GM23248 (cell line): ENCODE measurements at places on chromosomes 2 and 18. TPM values are rescaled to one million over a fixed set of nuclear protein-coding genes. Genes with fewer than 3 reads are reported as not detected.

The ARHGAP28 gene
- total RNA-seq = 0.63 TPM in 1 of 2 replicates, not detected in the other

The SNRNP27 gene
- 46.8 and 69.3 TPM in 2 replicates for total RNA-seq

The DCDC2C gene
- total RNA-seq = not detected in 2 replicates

The REG1B gene
- not detected in 2 replicates for total RNA-seq

The AQP12A gene
- not detected in 2 replicates for total RNA-seq

The C2orf68 gene
- total RNA-seq = 9.8 and 19.5 TPM in 2 replicates

The HRH4 gene
- total RNA-seq = not detected in 2 replicates

The UGT1A4 gene
- total RNA-seq = not detected in 2 replicates

The DYNC1I2 gene
- 91.7 and 118 TPM in 2 replicates for total RNA-seq

The CYTIP gene
- not detected in 2 replicates for total RNA-seq

DNA sequence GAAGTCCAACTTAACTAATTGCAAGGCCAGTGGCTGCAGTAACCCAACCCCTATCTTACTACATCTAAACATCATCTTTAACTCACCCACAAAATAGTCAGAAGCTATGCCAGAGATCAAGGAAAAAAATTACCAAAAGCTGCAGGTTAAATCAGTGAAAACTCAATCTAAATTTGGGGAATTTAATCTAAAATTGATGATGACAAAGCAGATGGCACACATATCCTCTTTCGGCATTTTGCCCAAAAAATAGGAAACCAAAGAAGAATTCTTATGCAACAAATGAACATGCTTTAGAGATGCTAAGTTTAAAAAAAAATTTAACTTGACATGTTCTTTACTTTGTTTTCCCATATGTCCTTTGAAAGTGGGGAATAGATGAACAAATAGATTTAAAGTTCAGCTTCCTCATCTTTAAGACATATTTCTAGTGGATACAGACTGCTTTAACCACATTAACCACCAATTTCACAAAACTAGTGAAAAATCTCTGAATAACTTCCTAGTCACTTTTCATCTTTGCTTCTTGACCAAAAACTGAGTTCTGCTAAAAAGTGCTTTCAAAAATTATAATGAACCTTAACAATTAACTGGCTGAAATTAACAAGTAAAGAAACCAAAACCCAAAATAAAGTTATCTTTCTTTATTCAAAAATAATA is 74.3 kb upstream of the CCDC150 start:
- H3K4me1 ChIP-seq = no peaks in the 10 kb centered on the region
- H3K27ac ChIP-seq = no peak overlapping the region
- no peak overlapping the region for H3K4me3 ChIP-seq
- H3K27me3 ChIP-seq = no peaks in the 10 kb centered on the region
- no peaks in the 10 kb centered on the region for H3K36me3 ChIP-seq

DNA sequence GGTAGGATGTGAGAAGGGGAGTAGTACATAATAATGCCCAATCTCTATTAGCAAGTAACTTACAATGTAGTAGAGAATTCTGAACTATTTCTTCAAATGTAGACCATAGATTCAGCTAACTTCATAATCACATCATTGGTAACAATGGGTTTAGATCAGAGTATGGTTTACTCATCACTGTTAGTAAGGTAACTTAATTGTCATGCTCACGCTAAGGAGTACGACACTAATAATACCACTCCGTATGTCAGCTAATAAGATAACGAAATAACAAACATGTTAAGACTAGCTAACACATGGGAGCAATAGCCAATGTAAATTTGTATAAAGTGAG is 56.4 kb upstream of the CCDC141 start:
- no peaks in the 10 kb centered on the region for H3K27me3 ChIP-seq
- peaks cover 8% of the 10 kb centered on the region for H3K36me3 ChIP-seq
- H3K27ac ChIP-seq = no peak overlapping the region
- no peak overlapping the region for H3K4me3 ChIP-seq

DNA sequence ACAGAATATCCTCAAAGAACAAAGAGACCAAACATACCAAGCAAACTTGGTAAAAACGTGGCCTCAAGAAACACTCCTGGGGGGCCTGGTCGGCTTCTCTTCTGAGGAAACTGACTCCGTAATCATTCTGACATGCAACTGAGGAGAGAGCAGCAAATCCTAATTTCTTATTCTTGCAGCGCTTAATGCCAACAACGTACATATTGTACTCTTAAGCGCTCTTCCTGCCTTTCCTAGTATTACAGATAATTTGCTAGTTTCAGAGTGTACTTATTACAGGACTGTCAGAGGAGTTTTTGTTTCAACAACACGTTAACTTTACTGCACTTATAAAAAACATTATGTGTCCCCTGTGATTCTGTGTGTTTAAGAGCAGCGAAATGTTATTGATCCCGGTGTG is 64.9 kb downstream of the ZNF521 start:
- peaks cover 34% of the 10 kb centered on the region for H3K4me1 ChIP-seq
- no peak for DNase-seq
- no peaks in the 10 kb centered on the region for H3K27me3 ChIP-seq
- no peak overlapping the region for H3K4me3 ChIP-seq
- no peaks in the 10 kb centered on the region for H3K36me3 ChIP-seq

GRCh38 chr2:64442801-64443429 is 11.0 kb upstream of the LGALSL start:
- H3K4me3 ChIP-seq = no peak overlapping the region
- no peaks in the 10 kb centered on the region for H3K4me1 ChIP-seq
- H3K27me3 ChIP-seq = peaks cover 89% of the 10 kb centered on the region
- H3K27ac ChIP-seq = no peak overlapping the region
- H3K36me3 ChIP-seq = no peaks in the 10 kb centered on the region

- DNase-seq = no peak
- H3K27ac ChIP-seq = no peak overlapping the region
- H3K36me3 ChIP-seq = no peaks in the 10 kb centered on the region
- H3K27me3 ChIP-seq = no peaks in the 10 kb centered on the region
- H3K4me3 ChIP-seq = no peak overlapping the region
- H3K4me1 ChIP-seq = no peaks in the 10 kb centered on the region
These were observed 33.8 kb upstream of the FMNL2 start for GRCh38 chr2:152301131-152301530.

DNA sequence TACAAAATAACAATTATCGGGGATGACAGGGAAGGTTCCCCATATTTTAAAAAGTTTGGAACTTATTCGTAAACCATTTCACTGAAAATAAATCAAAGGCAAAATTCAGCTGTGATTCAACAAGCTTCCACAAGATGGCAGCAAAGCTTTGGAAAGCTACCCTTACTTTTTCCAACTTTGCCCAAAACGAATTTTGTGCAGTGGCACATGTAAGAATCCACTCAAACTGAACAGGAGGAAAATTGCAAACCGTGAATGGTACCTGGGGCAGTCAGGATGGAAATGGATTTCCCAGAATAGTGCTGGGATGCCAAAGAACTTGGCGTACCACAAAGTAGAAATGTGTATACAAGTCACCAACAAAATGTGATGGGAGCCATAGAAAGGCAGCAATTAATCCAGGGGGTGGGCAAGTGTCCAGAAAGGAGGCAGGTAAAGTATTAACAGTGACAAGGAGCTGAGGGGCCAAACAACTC is 10.7 kb downstream of the RPL31 start:
- DNase-seq = peak; percentile 63
- H3K4me3 ChIP-seq = no peak overlapping the region
- no peak overlapping the region for H3K27ac ChIP-seq

- no peaks in the 10 kb centered on the region for H3K36me3 ChIP-seq
- no peaks in the 10 kb centered on the region for H3K27me3 ChIP-seq
- H3K4me1 ChIP-seq = no peaks in the 10 kb centered on the region
- no peak overlapping the region for H3K27ac ChIP-seq
- H3K4me3 ChIP-seq = no peak overlapping the region
These were observed 173.8 kb downstream of the BCL11A start for GRCh38 chr2:60379684-60380083.

DNA sequence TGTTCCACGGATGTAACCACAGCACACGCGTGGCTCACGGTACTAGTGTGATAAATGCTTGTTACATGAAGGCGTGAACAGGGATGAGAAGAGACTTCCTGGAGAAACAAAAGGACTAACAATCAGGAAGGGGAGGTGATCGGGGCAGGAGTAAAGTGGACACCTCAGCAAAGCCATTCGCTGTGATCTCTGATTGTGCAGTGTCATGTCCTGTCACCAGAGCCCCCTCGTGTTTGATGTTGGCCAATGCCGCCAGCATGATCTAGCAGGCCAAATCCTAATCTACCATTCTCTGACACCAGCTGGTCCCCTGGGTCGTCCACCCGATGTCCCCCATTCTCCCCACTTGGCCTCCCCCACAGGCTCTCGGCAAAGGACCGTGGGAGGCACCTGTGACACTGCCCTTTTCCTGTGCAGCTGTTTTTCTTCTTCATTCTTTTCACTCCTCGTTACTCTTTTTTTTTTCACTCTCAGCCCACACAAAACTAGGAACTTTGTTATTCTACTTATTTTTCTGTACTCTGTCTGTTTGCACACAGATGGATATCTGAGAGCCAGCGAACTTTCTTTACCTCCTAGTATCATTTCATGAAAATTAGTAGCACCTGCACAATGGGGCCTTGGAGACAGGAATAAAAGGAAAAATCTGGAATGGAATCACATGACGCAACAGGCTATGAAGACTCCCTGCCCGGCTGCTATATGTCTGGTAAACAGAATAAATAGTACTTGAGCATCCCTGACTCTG is 146.8 kb downstream of the TGIF1 start:
- H3K4me3 ChIP-seq = 0 out of 2 replicates have a peak overlapping the region, but pooled peaks have one; percentile 86
- H3K4me1 ChIP-seq = peaks cover 42% of the 10 kb centered on the region
- peak overlapping the region; percentile 100 for H3K27ac ChIP-seq
- no peak for DNase-seq

GRCh38 chr2:156065912-156066311 is 266.6 kb downstream of the NR4A2 start:
- no peaks in the 10 kb centered on the region for H3K27me3 ChIP-seq
- no peak overlapping the region for H3K27ac ChIP-seq
- peak; percentile 10 for DNase-seq

DNA sequence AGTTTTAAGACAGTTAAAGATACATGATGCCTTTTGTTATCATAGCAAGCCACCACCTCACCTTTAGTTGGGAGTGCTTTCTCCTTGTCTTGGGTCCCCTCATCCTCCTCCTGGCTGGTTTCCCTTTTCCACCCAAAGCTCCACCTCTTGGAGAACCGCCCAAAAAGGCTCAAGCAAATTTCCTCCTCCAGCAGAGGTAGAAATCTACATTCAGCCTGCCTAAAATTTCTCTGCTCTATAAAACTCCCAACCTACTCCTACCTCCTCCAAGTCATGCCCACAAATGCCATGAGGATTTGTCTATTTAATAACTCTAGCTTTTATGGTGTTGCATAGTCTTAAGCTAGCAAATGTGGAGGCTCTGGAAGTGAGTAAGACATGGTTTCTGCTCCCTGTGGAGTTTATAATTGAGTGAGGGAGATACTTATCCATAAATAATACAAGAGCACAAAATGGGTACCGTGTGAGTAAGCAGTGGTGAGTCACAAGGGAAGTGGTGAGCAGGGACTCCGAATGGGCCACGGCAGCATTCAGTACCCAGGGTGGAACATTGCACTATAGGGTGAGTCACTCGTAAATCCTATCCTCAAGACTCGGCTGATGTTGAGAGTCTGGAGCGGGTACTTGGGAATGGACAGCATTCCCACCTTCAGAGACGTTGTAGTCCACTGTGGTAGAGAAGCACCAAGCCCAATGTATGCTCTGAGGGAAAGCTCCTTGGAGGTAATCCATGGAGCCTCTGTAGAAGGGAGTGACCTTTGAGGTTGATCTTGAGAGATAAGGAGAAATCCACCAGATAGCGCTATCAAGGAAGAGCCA is 146.3 kb downstream of the RTN4 start:
- H3K4me3 ChIP-seq = peak overlapping the region; percentile 38
- no peaks in the 10 kb centered on the region for H3K27me3 ChIP-seq
- H3K36me3 ChIP-seq = no peaks in the 10 kb centered on the region
- peak; percentile 99 for DNase-seq

GRCh38 chr2:36373149-36373926 is 17.8 kb downstream of the CRIM1 start:
- H3K4me3 ChIP-seq = peak overlapping the region; percentile 46
- H3K36me3 ChIP-seq = peaks cover 19% of the 10 kb centered on the region
- no peaks in the 10 kb centered on the region for H3K27me3 ChIP-seq
- peak; percentile 80 for DNase-seq
- H3K27ac ChIP-seq = peak overlapping the region; percentile 64
- peaks cover 100% of the 10 kb centered on the region for H3K4me1 ChIP-seq

DNA sequence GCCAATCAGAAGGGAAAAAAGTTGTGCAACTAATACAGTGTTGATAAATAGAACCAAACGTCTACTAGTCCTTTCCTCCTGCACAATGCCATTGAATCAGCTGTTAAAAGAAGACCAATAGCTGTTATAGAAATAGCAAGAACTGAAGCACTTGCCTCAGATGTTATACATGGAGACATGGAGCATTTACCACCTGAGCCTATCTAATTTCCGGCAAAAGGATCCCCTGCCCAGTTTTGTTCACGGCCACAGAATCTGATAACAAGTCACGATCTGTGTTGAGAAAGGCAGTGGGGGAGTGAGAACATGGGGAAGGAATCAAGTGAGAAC is 285.4 kb downstream of the ZEB2 start:
- no peak for DNase-seq
- 0 out of 2 replicates have a peak, but pooled peaks cover 4% of the 10 kb centered on the region for H3K4me1 ChIP-seq
- H3K4me3 ChIP-seq = no peak overlapping the region
- no peaks in the 10 kb centered on the region for H3K27me3 ChIP-seq

GRCh38 chr2:62152000-62152399 is 43.9 kb upstream of the B3GNT2 start:
- DNase-seq = peak; percentile 49
- H3K27me3 ChIP-seq = no peaks in the 10 kb centered on the region
- peaks cover 32% of the 10 kb centered on the region for H3K4me1 ChIP-seq
- no peak overlapping the region for H3K27ac ChIP-seq
- H3K36me3 ChIP-seq = no peaks in the 10 kb centered on the region
- H3K4me3 ChIP-seq = no peak overlapping the region

DNA sequence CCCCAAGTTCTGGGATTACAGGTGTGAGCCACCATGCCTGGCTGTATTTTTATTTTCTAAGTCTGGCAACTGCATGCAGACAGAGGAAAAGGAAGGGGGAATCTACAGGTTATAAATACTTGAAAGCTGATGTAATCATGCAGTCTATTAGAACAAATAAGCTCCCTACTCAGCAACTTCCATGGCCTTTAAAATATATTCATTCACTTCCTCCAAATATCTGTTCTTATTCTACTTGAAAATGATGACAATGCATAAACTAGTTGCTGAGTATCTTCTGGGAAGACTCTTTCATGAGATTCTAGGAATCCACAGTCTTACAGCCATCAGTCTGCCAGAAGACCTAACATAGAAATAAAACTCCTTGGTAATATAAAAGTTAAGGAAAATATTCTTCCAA is 66.9 kb upstream of the NCKAP5 start:
- H3K27me3 ChIP-seq = no peaks in the 10 kb centered on the region
- H3K4me1 ChIP-seq = peaks cover 21% of the 10 kb centered on the region
- DNase-seq = no peak
- H3K27ac ChIP-seq = no peak overlapping the region
